CD4-positive, alpha-beta T cell treated with Interleukin-17A for 4 hours (primary cell): ENCODE measurements at places on chromosomes 11 and 22.

GRCh38 chr11:22666325-22666687, at the start of gene GAS2:
TSS of gene GAS2 (plus strand) at chr11:22666611. CDS start at chr11:22674870, 8,259 bp downstream.
- DNase-seq, result no peak

- DNase-seq, result no peak
Measured at GRCh38 chr22:49492741-49493251, 334.9 kb downstream of the BRD1 start.

DNA sequence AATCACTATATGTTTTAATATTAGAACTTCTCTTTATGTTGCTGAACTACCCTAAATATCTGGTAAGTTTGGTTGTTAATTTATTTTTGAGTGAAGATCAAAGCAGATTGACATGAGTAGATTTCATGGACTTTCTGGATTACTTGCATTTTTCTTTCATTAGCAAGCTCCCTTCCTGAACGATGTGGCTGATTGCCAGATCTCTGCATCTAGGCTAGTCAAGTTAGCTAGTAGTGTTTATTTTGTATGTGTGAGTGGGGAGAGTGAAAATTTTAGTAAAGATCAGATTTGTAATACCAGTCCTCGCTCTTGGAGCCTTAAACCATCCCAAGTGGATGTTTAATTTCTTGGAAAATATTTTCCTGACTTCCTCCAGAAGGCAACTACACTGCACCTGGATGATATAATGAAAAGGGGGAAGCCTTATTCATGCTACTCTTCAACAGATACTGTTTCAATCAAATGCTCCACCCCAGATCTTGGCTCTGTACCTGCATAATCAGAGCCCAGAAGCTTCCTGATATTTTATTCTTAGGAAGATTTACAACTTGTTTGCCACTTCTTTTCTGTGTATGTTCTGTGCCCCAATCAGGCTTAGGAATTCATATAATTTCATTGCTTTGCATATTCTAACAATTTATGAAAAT, 143.2 kb upstream of the GRIA4 start:
- DNase-seq, result no peak

- peak; percentile 26 for DNase-seq
Measured at GRCh38 chr11:128559496-128560103, 27.8 kb downstream of the ETS1 start.

DNA sequence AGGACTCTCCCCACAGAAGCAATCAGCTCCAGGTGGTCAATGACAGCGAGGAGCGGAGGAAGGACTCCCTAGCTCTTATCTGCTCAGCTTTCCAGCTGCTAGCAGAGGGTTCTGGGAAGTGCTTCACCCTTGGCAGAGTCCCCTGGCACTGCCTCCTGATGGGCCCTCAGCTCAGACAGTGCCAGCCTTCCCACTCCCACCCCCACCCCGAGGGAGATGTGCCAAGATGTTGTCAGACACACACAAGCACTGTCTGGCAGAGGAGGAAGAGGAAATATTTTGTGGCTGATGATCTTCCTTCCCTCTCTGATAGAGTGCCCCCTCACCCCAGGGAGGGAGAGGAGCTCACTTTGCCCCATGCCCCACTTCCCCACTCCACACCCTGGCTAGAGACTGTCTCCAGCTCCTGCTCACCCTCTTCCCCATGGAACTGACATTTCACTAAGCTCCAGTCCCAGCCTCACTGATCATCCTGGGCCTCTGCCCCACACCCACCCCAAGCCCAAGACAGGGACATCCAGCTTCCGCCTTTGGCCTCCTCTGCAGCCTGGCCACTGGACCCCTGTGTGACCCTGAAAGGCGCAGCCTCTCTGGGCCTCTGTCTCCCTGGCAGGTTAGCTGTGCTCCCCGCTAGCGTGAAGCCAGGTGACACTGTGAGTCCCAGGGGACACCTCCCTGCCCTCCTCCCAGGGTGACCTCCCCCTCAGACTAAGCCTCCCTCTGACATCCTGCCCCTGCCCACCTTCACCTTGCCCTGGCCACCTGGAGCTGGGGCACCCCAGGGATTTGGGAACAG, 44.5 kb downstream of the SLCO2B1 start:
- no peak for DNase-seq

- no peak for DNase-seq
Measured at GRCh38 chr11:110026858-110027626, 66.2 kb upstream of the ZC3H12C start.

GRCh38 chr22:50600967-50601668, 525 bp downstream of the MAPK8IP2 start:
- no peak for DNase-seq

GRCh38 chr22:20391222-20391621, 2.7 kb upstream of the ZNF74 start:
- no peak for DNase-seq
